ENCODE measurements at places on chromosomes 2 and 18.
A peak's percentile ranks its signal among the peaks of the same experiment; 100 is the strongest.

DNA sequence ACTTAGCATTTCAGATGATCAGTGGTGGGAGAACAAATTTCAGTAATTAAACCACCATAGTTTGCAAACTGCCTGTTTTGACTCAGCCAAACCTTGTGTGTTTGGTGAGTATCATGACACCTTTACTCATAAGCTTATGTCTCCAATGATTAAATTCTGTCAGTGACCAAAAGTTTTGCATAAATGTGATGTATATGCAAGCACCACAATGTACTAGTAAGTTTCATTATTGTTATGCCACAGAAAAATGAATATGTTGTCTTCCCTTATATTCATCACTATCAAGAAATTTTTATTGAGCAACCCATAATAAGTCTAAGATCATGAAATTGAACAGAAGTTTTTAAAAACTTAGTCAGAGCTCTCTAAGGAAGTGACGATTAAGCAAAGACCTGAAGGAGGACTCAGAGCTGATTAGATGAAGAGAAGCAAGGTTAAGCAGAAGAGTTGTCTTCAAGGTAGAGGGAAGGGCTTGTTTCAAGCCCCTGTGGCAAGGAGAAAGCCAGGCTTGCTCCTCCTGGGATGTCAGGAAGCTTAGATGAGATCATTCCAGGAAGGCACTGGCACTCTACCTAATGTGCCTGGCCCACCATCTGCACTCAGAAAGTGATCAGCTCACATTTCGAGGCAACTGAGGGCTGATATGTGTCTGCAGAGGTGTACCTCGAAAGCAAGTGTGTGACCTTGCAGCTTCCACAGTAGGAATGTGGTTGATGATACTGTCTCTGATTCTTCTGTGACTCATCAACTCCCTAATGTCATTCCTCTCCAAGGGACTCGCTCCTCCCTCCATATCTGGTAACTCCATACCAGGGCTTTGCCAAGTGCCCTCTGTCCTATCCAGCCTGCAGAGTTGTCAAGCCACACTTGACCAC, 54.7 kb downstream of the KCTD18 start:
- DNase-seq, result no peak

- DNase-seq, result no peak
Measured at GRCh38 chr2:169746240-169746639, 12.6 kb downstream of the KLHL23 start.

- peak; percentile 84 for DNase-seq
Measured at GRCh38 chr2:37156071-37156856, 516 bp downstream of the EIF2AK2 start.

- DNase-seq, result no peak
Measured at GRCh38 chr18:20971886-20972267, 139.7 kb downstream of the ROCK1 start.

GRCh38 chr2:124201713-124202112, 176.6 kb downstream of the CNTNAP5 start:
- no peak for DNase-seq

GRCh38 chr2:38224821-38225437, 149.0 kb upstream of the CYP1B1 start:
- DNase-seq, result no peak

GRCh38 chr2:142592171-142592570, 285.3 kb upstream of the KYNU start:
- no peak for DNase-seq

Data from stomach (tissue), 19 donors.